ENCODE measurements at places on chromosomes 6 and 20. TPM values are rescaled to one million over a fixed set of nuclear protein-coding genes. Genes with fewer than 3 reads are reported as not detected.

The GPSM3 gene
- total RNA-seq, result 0.27 TPM

The EPHA7 gene
- 8.7 TPM for total RNA-seq

DNA sequence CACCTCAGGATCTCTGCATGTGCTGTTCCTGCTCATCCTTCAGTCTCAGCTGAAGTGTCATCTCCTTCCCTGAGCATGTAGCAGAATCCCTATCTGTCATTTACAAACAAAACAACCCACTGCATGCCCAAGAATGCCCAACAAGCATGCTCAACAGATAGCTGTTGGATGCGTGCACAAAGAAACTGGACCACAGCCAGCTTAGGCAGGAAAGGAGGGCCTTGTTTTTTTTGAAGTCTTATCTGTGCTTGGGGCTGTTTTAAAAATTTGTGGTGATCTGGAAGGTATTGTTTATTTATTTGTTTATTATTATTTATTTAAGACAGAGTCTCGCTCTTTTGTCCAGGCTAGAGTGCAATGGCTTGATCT is 18.5 kb upstream of the SLC16A10 start:
- DNase-seq, result no peak

DNA sequence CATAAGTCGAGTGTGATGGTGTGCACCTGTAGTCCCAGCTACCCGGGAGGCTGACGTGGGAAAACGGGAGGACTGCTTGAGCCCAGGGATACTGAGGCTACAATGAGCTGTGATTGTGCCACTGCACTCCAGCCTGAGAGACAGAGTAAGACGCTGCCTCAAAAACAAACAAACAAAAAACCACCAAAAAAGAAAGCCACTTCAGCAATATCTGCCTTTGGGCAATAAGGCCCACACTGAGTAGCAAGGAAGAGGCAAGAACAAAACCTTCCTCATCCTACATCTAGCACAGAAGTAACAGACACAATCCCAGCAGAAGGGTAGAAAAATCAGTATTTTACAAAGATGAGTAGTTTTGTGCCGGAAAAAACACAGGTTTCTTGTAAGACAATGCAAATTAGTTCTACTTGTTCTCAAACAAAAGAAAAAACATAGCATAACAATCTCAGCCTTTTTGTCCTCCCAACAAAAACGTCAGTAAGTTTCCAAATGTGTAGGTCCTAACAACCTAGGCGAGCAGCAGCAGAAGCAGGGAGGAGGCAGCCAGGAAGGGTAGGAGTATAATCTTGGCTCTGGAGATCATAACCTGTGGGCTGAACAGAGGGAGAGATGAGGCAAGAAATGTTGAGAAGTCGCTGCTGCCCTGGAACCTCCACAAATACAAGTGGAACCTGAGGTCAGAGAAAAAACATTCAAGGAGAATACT is 5.7 kb downstream of the PPP1R10 start:
- no peak for DNase-seq

Data from myocyte (in vitro differentiated cells).